ENCODE measurements at places on chromosomes 1 and 21.

DNA sequence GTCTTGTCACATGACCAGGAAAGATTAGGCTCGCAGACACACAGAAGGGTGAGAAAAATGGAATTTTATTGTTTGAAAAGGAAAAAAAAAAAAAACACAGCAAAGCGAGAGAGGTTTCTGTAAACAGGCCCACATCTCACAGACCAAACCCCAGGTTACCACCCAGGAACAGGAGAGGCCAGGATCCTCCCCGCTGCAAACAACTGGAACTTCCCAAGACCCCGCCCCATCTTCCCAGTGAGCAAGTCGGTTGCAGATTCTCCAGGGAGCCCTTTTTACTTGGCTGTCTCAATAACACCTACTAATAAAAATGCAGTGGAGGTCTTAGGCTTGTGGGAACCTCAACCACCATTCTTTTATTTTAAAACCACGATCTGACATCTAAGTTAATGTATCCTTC lies 84.7 kb upstream of the ETS2 start:
- DNase-seq: no peak

DNA sequence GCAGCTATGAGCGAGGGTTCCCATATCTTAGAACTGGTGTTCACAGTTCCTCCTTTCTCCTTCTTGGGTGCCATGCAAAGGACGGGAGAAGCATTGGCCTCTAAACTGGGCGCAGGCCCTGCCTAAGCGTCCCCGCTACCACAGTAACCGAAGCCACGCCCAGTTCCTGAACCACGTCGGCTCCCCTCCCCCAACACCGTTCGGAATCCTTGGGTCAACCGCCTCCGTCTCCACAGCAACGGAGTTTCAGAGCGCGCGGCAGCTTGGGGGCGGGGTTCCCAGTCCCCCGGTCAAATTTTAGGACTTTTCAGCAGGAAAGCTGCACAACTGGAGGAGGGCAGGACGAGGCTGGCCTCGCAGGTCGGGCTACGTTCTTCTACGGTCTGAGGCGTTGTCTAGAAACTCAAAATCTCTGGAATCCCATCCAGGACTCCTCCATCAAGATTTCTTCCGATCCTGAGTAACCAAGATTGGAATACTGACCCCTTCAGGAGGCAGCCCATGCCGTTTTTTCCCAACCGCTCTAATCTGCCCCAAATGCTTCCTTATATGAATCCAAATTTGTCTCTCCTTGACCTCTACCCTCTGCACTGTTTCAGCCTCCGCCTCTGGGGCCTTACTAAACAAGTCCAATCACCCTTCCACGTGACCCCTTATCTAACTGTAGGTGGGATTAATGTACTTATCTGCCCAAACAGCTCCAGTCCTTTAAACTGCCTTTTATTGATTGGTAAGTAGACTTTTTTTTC lies at the start of gene SPAG17:
Gene SPAG17 (minus strand): TSS at position 145 of the 749 bp plus-strand sequence. CDS start 71 bp downstream, at position 74.
- DNase-seq: peak; percentile 84

- DNase-seq: no peak
These were observed 320.2 kb downstream of the ZP4 start for GRCh38 chr1:237570530-237570929.

GRCh38 chr1:186550832-186551231 lies 89.9 kb upstream of the PDC start:
- DNase-seq: no peak

DNA sequence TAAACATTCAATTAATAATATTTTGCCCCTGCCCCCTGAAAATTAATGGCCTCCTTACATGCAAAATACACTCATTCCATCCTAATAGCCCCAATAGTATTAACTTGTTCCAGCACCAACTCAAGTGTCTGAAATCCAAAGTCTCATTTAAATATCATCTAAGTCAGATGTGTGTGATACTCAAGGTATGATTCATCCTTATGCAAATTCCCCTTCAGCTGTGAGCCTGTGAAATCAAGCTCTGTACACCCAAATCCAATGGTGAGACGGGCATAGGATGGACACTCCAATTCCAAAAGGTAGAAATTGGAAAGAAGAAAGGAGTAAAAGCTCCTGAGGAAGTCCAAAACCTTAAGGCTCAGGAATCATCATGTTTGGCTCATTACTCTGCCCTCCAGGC lies 83.5 kb downstream of the HHAT start:
- no peak for DNase-seq

GRCh38 chr1:1231400-1232207 lies at the start of gene SDF4:
Gene SDF4 (minus strand): TSS chr1:1232001. CDS start chr1:1228772, 3,229 bp downstream.
- DNase-seq: peak; percentile 75

DNA sequence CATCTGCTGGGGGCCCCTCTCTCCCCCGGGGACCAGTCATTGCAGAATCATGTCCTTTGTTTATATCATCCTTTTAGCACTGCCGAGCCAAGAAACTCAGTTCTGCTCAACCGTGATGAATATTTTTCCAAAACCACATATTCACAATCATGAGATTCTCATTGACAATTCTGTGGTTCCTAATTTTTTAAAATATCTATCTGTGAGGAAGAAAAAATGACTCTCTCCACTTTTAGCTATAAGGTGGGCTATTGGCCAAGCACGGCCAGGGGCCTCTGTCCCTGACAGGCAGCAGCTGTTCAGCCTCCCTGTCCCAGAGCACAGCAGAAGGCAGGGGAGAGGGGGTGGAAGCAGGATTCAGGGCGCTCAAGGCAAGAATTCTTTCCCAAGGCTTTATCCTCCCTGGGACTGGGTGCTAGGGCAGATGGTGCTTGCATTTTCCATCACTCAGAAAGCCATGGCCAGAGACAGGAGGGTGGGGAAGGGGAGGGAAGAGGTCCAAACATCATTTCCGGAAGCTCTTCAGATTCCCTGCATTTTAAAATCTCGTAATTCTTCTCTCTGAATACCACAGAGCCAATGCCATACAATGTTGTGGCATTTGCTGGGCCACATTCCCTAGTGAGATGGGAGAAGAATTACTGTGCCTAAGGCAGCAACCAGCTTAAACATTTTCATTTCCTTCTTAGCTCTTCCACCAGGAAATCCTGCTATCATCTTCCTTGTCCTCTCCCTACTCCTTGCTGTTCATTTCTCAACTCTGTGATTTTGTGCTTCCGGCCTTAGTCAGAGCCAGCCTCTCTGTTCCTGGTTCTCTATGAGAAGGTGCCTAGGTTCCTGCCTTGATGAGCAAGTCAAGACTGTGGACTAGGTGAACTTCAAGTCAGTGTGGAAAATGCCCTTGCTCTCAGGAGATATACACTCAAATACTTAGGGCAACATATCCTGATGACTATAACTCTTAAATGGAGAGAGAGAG lies 60.3 kb downstream of the KCNJ6 start:
- DNase-seq: no peak

Measured in iPS DF 19.7 (cell line).